ENCODE measurements at places on chromosomes 4 and X.

DNA sequence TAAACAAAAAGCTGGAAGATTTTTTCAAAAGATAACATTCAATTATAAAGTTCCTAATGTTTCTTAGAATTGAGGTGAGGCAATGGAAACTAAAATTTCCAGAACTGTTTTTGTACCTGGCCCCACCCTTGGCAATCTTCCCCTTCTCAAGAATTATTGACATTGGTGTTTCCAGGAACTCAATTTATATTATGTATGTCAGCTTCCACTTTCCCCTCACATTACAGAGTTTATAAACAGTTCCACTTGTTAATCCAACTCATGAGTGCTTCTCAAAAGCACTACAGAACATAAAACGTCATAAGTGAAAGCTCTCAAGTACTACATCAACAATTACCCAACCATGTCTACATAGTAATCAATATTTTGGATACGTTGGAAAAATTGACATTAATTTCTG lies 107.4 kb downstream of the FAM13A start:
- no peak for DNase-seq

GRCh38 chrX:139883984-139884383 lies 48.9 kb downstream of the ATP11C start:
- DNase-seq: no peak

- no peak for DNase-seq
Observed at GRCh38 chrX:153482376-153483015, 12.1 kb upstream of the HAUS7 start.

GRCh38 chrX:18428006-18428405 lies 2.6 kb downstream of the CDKL5 start:
- DNase-seq: no peak

- no peak for DNase-seq
Observed at GRCh38 chr4:7596918-7597606, 162.3 kb upstream of the PSAPL1 start.

GRCh38 chr4:79907001-79907400 lies 166.0 kb downstream of the ANTXR2 start:
- no peak for DNase-seq

- DNase-seq: no peak
Observed at GRCh38 chr4:139933541-139933940, 220.4 kb downstream of the MAML3 start.

DNA sequence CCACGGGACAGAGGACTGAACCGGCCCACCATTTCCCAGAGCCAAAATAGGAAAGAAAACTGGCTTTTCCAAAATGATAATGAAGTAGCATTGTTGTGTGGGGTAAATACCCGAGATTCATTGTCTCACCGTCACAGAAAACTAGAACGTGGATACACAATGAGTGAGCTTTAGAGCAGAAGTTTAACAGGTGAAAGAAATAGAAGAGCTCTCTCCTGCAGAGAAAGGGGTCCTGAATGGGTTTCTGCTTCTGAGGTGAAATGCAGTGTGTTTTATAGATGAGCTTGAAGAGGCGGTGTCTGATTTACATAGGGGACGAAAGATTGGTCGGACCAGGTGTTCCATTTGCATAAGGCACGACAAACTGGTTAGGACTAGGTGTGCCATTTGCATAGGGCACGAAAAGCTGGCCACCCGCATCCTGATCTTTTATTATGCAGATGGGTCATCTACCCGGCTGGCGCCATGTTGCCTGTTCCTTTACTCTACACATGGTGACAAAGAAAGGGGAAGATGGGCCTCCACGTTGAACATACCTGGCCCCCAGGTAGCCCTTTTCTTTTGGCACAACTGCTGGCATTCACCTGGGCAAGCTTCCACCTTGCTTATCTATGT lies 118.1 kb downstream of the ATXN3L start:
- DNase-seq: no peak

DNA sequence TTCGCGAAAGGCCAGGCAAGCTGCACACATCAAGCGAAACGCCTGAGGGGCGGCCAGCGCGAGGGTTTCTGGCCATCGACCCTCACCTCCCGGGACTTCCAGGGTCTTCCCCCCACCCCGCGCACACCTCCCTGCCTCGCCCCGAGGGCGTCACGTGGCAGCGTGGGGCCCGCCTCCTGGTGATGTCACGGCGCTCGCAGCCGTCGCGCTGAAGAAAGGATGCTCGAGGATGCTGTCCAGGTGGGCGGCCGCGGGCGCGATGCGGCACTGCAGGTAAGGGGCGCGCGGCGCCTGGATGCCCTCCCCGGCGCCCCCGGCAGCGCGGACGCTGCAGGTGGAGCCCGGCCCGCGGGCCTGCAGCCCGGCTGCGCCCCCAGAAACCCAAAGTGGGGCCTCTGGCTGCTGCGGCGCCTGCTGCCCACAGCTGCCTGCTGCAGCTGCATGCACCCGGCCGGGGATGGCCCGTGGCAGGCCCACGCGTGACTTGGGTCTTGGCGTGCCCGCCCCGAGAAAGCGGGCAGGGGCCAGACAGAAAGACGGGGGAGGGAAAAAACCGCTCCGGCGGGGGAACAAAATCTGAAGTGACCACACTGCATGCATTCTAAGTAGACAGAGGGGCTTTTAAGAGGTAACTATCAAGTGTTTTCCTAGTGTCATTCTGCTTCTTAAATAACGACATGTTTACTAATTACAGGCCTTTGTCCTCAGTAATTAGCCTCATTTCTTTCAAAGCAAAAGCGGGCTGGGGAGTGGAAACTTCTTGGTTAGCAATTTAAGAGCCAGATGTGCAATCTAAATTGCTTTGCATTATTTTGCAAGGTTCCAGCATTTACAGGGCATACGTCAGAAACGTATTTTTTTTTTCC lies 1.7 kb downstream of the CLCN4 start:
- DNase-seq: no peak

DNA sequence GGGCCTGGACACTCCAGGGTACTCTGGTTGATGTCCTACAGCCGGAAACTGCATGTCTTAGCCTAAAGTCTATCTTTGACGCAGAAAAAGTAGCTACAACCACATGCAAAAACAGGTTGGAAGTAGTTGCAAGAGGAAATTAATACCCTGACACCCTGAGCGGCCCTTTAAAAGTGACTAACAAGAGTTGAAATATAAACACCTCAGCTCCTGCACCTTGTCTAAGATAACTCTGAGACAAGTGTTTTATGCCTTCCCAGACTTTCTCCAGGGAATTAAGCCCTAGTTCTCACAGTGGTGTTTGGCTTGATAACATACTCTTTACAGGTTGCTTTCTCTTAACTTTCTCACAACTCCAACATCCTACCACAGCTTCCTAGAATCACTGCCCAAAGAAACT lies 943.1 kb downstream of the DMD start:
- no peak for DNase-seq

DNA sequence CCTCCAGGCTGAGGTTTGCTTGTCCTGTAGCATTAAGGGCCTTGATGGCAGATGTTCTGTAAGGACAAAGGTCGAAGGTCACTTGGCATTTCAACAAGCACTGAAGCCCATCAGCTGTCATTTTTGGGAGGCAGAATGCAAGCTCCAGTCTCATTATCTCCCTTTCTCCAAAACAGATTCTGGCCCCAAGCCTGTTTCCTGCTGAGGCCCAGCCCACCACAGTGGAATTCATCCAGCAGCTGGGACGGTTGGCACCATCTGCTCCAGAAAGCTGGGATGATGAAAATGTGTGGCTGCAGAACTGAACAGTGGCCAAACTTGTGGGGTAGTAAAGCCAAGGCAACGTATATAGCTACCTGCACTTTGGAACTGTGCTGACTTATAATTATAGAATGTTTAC lies 17.7 kb upstream of the PPEF2 start:
- DNase-seq: no peak

GRCh38 chrX:18753631-18754030 lies 46.2 kb downstream of the PPEF1 start:
- no peak for DNase-seq

GRCh38 chr4:61785761-61786160 lies 585.6 kb downstream of the ADGRL3 start:
- DNase-seq: no peak

GRCh38 chrX:68992821-68993397 lies 164.1 kb downstream of the EFNB1 start:
- no peak for DNase-seq

DNA sequence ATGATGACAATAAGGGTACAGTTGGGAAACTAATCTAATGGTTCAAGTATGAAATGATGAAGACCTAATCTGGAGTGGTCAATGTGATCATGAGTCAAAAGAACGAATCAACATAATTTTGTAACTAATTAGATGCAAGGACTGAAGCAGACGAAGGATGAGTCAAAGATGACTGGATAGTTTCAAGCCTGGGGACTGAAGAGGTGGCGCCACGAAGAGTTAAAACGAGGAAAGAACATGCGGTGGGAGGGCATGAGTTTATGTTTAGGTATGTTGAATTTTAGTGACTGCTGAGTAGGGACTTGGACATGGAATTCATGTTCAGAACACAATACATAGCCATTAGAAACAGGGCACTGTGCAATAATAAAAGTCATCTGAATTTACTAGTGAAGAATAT lies 221.5 kb upstream of the FAM241A start:
- no peak for DNase-seq

DNA sequence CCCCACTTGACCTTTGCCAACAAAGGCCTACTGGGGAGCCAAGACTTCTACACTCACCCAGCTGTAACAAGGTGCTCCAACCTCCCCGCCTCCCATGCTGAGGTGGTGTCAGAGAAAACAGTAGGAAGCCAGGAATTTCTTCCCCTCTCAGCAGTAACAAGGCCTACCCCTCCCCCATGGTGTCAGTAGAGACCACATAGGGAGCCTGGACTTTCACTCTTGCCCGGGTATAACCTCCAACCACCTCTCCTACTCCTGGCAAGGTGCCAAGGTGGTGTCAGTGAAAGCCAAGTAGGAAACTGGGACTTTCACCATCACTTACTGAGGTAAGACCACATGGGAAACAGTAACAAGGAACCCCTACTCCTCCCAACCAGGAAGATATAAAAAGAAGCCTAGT lies 93.1 kb downstream of the SLC16A2 start:
- no peak for DNase-seq

DNA sequence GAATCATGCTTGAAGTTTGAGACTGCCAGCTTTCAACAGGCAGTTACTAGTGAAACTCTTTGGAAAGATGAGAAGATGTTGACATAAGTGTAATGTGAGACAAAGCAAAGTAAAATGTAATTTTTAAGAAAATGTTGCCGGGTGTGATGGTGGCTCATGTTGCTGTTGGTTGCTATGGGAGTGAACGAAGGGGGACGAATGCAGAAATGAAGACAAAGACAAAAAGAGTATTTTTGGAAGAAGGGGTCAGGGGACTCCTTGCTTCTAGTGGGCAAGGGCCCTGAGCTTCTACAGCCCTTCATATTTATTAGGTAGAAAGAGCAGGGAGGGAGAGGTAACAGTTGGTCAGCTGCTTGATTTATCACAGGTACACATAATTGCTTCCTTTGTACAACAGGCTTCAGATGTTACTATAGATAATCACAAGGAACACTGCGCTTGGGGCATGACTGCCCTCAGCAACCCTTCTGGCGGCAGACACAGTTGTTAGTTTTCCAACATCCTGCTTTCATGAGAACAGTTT lies 11.9 kb upstream of the UGDH start:
- no peak for DNase-seq

DNA sequence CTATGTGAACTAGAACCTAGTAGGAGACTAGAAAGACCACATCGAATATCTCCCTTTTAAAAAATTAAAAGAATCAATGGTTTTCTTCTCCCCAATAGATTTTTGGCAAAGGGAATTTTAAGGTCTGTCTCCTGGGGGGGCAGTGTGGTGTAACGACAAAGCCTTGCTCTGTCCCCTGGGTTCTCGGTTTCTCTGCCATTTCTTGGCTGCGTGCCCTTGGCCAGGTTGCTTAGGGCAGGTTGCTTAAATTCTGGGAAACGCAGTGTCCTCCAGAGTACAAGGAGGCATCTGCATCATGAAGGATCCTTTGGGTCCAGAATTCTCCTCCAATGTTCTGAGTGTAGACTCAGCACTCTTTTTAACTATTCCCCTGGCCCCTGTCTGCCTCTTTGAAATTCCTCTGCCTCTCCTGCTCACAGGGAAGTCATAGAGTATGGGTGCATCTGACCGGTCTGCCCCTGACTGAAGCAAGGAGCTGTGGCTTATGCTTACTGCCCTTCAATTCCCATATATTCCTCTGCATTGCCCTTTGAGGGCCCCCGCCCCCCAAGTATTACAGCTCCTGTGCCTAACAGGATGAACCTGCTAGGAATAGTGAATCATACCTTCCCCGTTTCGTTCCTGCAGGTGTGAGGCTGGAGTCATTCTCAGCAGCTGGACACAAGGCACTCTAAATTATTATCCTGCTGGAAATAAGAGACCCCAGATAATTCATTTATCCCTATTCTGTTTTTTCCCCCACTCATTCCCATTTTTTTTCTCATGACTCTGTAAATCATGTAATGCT lies 2.2 kb downstream of the KIT start:
- no peak for DNase-seq

DNA sequence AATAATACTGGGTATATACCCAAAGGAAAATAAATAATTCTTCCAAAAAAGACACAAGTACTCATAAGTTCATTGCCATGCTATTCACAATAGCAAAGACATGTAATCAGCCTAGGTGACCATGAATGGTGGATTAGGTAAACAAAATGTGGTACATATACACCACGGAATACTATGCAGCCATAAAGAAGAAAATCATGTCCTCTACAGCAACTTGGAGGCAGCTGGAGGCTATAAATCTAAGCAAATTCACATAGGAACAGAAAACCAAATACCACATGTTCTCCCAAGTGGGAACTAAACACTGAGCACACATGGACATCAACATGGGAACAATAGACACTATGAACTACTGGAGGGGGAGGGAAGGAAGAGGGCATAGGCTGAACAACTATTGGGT lies 146.2 kb downstream of the ATRX start:
- no peak for DNase-seq

DNA sequence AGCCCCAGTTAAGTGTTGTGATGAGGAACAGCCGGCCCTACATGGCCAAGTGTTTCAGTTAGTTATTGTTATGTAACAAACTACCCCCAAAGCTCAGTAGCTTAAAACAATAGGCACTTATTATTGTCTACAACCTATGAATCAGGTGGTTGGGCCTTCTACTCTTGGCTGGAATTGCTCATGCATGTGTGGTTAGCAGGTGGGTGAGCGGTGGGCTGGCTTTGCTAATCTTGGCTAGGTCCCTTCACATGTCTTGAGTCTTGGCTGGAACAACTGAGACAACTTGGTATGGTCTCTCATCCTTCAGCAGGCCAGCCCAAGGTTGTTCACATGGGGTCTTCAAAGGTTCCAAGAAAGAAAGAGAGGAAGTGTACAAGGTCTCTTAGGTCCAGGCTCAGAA lies 54.5 kb upstream of the CHRNA9 start:
- DNase-seq: no peak

- no peak for DNase-seq
Observed at GRCh38 chr4:57580710-57581599, 470.8 kb upstream of the IGFBP7 start.

- no peak for DNase-seq
Observed at GRCh38 chr4:162959046-162959445, 207.6 kb downstream of the NAF1 start.

Data from stimulated activated CD8-positive, alpha-beta memory T cell treated with anti-CD3 and anti-CD28 coated beads, Interleukin-2, amount 100 ng/mL, for 48 hours (primary cell).